CD4-positive, alpha-beta memory T cell (primary cell): ENCODE measurements at places on chromosomes 12 and 14. TPM values are rescaled to one million over a fixed set of nuclear protein-coding genes. Genes with fewer than 3 reads are reported as not detected.

- H3K27me3 ChIP-seq = no peaks in the 10 kb centered on the region
- H3K36me3 ChIP-seq = no peaks in the 10 kb centered on the region
- H3K27ac ChIP-seq = no peak overlapping the region
- H3K4me3 ChIP-seq = no peak overlapping the region
These were observed 231.6 kb upstream of the KRR1 start for GRCh38 chr12:75742961-75743360.

- no peaks in the 10 kb centered on the region for H3K27me3 ChIP-seq
- no peaks in the 10 kb centered on the region for H3K36me3 ChIP-seq
- peak; percentile 25 for DNase-seq
- H3K27ac ChIP-seq = peak overlapping the region; percentile 79
- peaks cover 54% of the 10 kb centered on the region for H3K4me1 ChIP-seq
These were observed 717 bp downstream of the PPHLN1 start for GRCh38 chr12:42326541-42327226.

DNA sequence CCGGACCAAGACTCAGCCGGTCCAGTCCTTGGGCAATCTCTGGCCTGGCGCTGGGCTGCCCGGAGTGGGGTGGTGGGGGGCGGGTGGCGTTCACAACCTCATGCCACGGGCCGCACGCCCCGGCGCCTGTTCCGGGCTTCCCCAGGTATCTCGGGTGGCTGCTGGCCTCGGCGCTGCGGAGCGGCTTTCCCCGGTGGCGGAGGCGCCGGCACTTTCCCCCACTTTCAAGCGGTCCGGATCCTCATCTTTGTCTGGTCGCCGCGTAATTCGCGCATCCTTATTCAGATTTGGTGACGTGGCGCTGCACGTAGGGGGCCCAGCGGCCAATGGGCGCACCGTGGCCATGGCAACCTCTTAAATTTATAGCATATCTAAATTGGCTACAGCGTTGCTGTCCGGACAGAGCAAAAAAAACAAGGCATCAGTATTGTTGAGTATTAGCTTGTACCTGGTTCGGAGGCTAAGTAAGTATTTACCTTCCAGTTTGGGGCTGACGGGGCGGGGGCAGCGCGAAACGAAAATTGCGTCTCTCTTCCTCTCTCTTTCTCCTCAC is at the start of gene LHX5:
Gene LHX5 (minus strand): TSS at position 253 of the 553 bp plus-strand sequence. CDS start 373 bp downstream, outside the sequence.
- DNase-seq = no peak
- H3K27ac ChIP-seq = no peak within 1 kb of the TSS
- peaks cover 14% of the 10 kb centered on the region for H3K4me1 ChIP-seq

DNA sequence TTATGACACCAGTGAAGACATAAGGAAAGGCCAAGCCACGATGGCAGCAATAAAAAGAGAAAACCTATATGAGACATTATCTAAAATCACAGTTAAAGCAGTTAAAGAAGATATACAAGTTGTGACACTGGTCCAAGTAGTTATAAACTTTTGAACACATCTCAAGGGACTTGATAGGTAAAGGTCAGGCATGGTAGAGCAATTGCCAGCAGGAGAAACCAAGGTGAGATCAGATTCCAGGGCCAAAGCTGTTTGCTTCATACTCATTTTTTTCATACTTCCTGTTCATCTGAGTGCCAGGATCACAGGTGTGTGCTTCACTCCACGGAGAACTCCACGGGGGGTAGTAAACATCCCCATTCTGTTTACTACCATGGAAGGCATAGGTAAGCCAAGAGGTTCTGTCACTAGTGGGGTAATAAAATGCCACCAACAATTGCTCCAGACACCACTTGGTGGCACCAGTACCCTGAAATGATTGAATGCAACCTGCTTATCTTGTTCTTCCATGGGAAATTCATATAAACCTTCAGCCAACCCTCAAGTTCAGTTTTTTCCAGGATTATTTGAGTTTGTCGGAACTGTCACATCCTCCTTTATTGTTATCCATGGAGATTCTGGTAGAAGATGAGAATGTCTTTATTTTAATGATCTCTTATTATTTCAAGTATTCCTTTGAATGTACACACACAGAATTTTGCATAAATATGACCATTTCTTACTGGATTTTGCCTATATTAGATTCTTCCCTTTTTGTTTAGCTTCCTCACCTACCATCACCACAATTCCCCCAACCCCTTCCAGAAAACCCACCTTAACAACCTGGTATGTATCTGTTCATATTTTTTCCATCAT is 59.2 kb upstream of the TSPAN8 start:
- no peak overlapping the region for H3K4me3 ChIP-seq
- no peaks in the 10 kb centered on the region for H3K4me1 ChIP-seq
- no peak overlapping the region for H3K27ac ChIP-seq
- DNase-seq = no peak
- H3K36me3 ChIP-seq = no peaks in the 10 kb centered on the region
- no peaks in the 10 kb centered on the region for H3K27me3 ChIP-seq

DNA sequence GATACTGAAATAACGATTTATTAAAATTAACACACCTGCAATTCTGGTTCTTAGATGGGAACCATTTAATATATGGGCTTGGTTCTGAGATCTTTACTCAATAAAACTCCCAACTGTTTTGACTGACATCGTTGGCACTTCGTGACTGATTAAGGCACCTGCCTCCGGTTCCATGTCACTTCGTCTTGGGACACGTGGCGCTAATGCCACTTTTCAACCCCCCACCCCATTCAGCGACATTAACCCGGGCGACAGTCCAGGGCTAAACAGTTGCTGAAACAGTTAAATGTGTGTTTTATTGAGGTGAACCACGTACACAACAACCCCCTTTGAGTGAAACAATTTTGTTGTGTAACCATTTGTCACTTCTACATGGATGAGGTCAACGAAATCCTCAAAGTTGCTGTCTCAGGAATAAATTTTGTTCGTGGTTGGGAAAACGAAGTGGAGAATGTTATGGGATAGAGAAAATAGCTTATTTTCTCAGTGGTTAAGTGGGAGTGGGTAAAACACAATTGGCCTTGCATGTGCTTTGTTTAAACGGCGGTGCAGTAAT is 9.9 kb upstream of the SLC38A2 start:
- DNase-seq = no peak
- H3K27me3 ChIP-seq = no peaks in the 10 kb centered on the region
- H3K27ac ChIP-seq = peak overlapping the region; percentile 83
- peak overlapping the region; percentile 78 for H3K4me3 ChIP-seq
- H3K4me1 ChIP-seq = peaks cover 16% of the 10 kb centered on the region
- H3K36me3 ChIP-seq = no peaks in the 10 kb centered on the region

GRCh38 chr14:69101331-69101826 is 51.5 kb downstream of the DCAF5 start:
- peak; percentile 14 for DNase-seq
- no peak overlapping the region for H3K4me3 ChIP-seq
- no peak overlapping the region for H3K27ac ChIP-seq
- H3K36me3 ChIP-seq = peaks cover 5% of the 10 kb centered on the region

GRCh38 chr12:56336361-56337167 is 2.1 kb upstream of the IL23A start:
- H3K27me3 ChIP-seq = no peaks in the 10 kb centered on the region
- H3K4me1 ChIP-seq = peaks cover 62% of the 10 kb centered on the region
- no peak overlapping the region for H3K27ac ChIP-seq
- H3K36me3 ChIP-seq = no peaks in the 10 kb centered on the region
- DNase-seq = no peak

Gene CD69
- 35.9 TPM for total RNA-seq

Gene ITGB7
- total RNA-seq = 397 TPM

Gene FAM161B
- 5.8 TPM for total RNA-seq

Gene ST8SIA1
- total RNA-seq = 53.6 TPM
